ENCODE measurements at places on chromosomes 6 and 20.
A peak's percentile ranks its signal among the peaks of the same experiment; 100 is the strongest.

DNA sequence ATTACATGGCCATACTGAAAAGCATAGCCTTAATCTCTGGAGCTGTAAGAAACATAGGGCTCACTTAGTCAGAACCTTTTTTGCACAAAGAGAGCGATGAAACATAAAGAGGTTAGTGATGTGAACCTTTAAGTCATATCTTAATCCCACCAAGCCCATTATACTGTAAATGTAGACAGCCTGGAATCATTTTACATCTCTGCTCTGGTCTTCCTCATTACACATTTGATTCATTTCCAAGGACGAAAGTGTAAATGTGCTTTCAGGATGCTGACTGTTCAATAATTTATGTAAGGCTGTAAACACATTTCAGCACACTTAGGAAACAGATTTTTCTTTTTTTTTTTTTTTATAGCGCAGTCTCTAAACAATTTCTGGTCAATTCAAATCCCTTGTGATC is 131.3 kb upstream of the B3GAT2 start:
- DNase-seq = no peak

- no peak for DNase-seq
Observed at GRCh38 chr6:129597023-129597713, 112.8 kb downstream of the ARHGAP18 start.

DNA sequence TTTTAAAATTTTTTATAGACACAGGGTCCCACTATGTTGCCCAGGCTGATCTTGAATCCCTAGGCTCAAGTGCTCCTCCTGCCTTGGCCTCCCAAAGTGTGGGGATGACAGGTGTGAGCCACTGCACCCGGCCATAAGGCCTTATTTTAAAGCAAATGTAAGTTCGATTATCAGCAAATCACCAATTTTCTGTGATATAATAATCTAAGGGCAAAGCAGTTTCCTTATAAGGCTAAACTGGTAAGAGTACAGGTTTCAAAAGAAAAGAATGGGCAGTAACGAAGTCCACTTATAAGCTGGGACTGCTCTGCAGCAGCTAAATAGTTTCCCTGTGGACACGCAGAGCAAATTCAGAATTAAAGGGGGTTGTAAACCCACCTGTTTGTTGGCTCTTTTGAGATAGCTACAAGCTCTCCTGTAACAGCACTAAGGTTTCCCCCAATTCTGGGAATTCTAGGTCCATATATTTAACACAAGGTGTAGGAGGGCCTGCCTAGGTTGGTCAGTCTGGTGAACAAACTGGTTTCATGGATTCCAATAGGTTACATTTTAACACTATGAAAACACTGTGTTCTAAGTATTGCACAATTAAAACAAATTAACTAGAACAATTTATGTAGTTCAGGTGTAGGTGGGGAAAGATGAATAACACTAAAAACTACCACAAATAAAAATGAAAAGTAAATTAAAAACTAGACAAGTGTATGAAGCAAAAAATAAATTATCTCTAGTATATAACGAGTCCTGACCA is 26.3 kb downstream of the LHFPL5 start:
- DNase-seq = no peak

DNA sequence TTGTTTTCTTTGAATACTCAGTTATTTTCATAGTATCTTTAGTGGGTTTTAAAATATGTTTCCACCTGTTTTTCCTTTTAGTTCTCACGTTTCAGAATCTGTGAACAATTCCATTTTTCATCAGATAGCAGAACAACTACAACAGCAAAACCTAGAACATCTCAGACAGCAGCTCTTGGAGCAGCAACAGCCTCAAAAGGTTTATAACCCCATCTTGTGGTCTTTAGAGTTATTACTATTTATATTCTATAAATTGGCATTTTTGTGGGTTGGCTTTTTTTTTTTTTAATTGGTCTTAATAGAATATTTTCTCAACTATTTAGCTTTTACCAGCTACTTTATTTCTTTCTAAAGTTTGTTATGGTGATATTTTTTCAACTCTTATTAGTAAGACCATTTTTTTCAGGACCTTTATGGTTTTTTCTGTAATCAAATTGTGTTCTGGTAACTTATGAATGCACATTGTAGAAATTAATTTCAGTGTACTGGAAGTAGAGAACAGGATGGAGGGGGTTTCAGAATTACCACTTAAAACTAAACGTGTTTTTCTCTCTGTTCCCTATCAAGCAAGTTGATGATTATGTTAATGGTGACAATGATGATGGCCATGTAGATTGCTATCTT is 72.2 kb downstream of the SCAF8 start:
- DNase-seq = peak; percentile 23

DNA sequence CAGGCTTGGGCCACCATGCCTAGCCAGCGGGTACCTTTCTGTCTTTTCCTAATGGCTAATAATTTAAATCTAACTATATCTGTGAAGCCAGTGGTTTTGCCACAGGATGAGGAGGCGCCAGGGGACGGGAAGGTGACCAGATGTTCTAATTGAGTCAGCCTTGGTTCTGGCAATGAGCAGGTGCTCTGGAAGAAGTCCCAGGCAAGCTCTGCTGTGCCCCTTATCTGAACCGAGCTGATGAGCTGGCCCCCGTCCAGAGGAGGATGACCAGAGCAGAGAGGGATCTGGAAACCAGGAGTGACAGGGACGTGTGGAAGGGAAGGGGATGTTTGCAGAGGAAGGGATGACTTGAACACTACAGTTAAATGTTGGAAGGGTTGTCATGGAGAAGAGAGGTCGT is 46.7 kb downstream of the SLC35D3 start:
- DNase-seq = no peak

DNA sequence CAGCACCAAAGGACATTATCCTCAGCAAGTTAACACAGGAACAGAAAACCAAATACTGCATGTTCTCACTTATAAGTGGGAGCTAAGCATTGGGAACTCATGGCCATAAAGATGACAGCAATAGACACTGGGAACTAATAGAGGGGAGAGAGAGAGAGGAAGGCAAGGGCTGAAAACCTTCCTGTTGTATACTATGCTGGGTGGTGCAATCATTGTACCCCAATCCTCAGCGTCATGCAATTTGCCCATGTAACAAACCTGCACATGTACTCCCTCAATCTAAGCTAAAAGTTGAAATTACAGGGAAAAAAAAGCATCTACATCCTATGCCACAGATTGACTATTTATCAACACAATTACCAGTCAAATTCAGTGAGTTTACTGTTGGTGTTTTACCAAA is 20.0 kb upstream of the VNN1 start:
- DNase-seq = no peak

DNA sequence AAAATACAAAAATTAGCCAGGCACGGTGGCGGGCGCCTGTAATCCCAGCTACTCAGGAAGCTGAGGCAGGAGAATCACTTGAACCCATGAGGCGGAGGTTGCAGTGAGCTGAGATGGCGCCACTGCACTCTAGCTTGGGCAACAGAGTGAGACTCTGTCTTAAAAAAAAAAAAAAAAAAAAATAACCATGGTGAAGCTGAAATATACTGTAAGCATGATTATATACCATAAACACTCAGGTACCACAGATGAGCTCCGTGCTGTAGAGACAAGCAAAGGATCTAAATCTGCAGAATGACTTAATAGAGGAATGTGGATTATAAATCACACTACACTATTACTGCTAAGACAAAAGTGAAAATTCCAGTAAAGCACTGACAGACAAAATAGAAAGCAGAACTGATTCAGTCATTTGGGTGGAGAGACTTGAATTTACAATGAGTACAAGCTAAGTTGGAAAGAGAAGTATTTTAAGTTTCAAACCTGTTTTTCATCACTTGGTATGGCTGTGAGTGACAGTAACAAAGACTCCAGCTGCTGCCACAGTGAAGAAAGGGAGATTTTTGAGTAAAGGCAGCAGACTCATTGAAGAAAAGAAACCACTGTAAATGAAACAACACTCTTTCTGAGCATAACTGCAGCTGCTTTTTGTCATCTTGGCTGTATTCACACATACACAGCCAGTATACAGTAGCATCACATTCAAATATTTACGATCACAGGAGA is 322.1 kb downstream of the RNGTT start:
- DNase-seq = no peak

DNA sequence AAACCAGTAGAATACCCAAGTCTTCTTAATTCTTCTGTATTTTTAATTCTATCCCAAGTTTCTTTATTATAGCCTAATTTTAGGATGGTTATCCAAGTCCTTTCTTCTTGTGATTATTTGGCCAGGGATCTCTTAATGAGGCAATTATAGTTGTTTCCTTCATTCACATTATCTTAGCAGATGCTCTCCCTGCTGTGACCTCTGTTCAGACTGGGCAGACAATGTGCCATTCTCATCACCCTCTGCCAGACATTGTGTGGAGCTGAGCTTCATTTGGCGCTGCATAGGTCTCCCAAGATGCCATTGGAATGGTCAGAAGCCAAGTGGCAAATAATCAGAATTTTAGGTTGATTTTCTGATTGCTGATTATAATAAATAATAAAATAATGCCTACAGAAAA is 79.4 kb downstream of the LIN28B start:
- no peak for DNase-seq

DNA sequence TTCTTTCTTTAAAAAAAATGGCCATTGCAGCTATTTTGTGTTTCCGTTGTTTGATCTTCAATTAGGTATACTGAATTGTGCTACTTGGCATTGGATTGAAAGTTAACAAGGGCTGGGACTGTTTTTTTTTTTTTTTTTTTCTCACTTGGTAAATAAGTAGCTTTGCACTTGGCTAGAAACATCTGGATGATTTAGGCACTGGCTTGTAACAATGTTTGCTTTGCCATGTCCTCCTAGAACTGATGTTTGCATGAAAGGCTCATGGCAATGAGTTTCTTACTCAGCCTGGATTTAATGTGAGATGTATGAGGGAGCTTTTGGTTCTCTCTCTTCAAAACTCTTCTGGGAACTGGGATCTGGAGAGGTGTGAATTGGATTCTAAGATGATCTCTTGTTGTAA is 414.1 kb downstream of the CDH26 start:
- DNase-seq = no peak

GRCh38 chr6:27375613-27376079 is 12.9 kb upstream of the ZNF391 start:
- no peak for DNase-seq

- DNase-seq = no peak
Observed at GRCh38 chr6:26284537-26285142, 80.4 kb upstream of the BTN3A2 start.

- DNase-seq = no peak
Observed at GRCh38 chr20:54611708-54612412, 136.5 kb downstream of the DOK5 start.

GRCh38 chr20:62248890-62249560 is 10.7 kb downstream of the OSBPL2 start:
- no peak for DNase-seq

Data from NCI-H748 treated with DMSO at 0.1 percent for 48 hours (cell line).